ENCODE measurements at places on chromosomes 1 and 21.

DNA sequence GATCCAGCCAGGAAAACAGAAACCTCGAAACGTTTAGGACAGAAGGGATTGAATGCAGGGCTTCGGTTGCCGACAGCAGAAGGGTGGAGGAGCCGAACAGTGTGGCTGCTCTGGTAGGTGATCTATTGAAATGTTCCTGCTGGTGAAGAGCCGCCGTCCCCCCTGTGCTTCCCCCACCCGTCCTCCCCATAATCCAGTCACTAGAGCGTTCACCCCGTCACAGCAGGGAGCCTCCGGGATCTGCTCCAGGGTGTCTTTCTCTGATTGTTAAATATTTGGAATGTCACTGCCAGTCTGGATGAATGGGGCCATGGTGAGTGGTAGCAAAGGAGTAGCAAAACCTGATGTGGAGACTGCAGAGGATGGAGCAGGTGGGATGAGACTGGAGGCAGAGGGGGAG is 255.1 kb upstream of the CSF3R start:
- no peak for DNase-seq
- H3K4me1 ChIP-seq = no peaks in the 10 kb centered on the region
- H3K4me3 ChIP-seq = no peak overlapping the region
- H3K27me3 ChIP-seq = no peaks in the 10 kb centered on the region

DNA sequence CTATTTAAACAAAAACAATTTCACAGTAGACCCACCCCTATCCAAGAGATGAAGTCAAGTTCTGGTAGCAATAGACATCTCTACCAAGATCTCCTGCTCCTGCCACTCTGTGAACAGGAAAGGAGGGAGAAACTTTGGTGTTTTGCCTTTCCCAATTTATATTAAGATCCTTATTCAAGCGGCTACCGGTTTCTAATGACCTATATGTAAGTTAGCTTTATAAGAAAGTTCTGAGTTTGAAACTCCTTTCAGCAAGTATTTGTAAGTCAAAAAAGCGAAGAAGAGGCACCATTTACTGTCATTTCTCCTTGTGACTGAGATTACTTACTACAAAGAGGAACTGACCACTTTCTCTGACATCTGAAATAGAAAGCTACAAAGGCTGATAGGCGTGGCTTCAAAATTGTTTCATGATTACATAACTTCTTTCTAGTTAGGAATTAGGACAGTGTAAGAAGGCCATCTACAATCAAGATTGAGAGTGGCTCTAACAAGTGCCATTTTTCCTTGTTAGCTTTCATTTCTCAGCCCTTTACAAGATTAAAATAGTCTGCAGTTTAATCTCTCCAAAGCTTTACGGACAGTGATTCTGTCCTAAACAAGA is at the start of gene MNDA:
Gene MNDA (plus strand): TSS at position 448 of the 604 bp plus-strand sequence. CDS start 10,803 bp downstream, outside the sequence.
- DNase-seq = no peak
- H3K4me1 ChIP-seq = no peaks in the 10 kb centered on the region

DNA sequence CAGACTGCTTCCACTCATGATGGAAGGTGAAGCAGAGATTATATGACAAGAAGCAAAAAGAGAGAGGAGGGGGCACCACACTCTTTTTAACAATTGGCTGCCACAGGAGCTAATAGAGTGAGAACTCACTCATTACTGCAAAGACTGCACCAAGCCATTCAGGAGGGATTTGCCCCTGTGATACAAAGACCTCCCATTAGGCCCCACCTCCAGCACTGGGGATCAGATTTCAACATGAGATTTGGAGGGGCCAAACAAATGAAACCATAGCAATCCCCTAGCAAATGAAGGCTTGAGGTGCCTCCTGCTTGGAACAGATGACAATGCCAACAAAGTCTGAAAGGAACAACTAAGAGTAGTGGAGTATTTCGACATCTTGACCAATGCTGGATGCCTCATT is 122.5 kb upstream of the COA6 start:
- no peak for DNase-seq
- no peaks in the 10 kb centered on the region for H3K4me1 ChIP-seq
- H3K36me3 ChIP-seq = no peaks in the 10 kb centered on the region
- no peak overlapping the region for H3K27ac ChIP-seq
- H3K27me3 ChIP-seq = no peaks in the 10 kb centered on the region

GRCh38 chr1:38803647-38804046 is 55.9 kb downstream of the RRAGC start:
- H3K4me1 ChIP-seq = no peaks in the 10 kb centered on the region
- H3K27me3 ChIP-seq = peaks cover 7% of the 10 kb centered on the region
- H3K4me3 ChIP-seq = peak overlapping the region; percentile 36
- no peak for DNase-seq

- no peak for DNase-seq
- no peak overlapping the region for H3K27ac ChIP-seq
- H3K4me3 ChIP-seq = peak overlapping the region; percentile 31
- no peaks in the 10 kb centered on the region for H3K36me3 ChIP-seq
- H3K4me1 ChIP-seq = no peaks in the 10 kb centered on the region
These were observed 12.5 kb upstream of the LPGAT1 start for GRCh38 chr1:211843018-211843417.

DNA sequence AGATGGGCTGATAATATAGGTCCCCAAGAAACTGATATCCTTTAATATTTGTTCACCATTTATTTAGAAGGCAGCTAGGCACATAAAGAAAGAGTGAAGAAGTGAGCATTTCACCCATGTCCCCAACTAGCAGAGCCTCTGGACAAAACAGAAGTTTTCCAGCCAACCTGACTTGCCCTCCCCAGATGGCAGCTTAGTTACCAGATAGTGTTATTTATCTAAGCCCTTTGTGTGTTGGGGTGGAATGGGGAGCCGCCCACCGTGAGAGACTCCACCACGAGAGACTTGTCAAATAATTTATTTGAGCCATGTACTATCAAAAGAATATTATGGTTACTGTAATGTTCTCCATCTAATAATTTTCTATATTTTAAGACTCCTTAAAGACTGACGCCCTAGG is 54.9 kb upstream of the C1orf198 start:
- no peaks in the 10 kb centered on the region for H3K27me3 ChIP-seq
- no peak for DNase-seq
- H3K27ac ChIP-seq = no peak overlapping the region
- peaks cover 3% of the 10 kb centered on the region for H3K36me3 ChIP-seq
- H3K4me1 ChIP-seq = no peaks in the 10 kb centered on the region

DNA sequence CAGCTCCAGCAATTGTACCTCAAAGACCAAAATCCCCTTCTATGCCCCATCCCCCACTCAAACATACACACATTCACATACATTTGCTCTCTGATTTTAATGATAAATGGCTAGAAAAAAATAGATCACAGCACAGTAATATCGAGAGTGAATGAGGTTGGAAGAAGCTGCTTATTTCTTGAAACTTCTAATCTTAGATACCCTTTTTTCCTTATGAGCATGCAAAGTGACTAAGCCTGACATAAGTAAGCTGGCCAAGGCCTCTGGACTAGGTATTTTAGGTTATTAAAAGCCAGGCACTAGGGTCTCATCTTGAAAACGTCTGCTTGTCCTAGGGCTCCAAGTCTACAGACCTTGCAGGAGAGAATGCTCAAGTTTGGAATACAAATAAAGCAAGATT is 133.6 kb downstream of the TGFBR3 start:
- no peak overlapping the region for H3K27ac ChIP-seq
- DNase-seq = no peak
- peaks cover 3% of the 10 kb centered on the region for H3K36me3 ChIP-seq
- no peak overlapping the region for H3K4me3 ChIP-seq
- no peaks in the 10 kb centered on the region for H3K27me3 ChIP-seq

DNA sequence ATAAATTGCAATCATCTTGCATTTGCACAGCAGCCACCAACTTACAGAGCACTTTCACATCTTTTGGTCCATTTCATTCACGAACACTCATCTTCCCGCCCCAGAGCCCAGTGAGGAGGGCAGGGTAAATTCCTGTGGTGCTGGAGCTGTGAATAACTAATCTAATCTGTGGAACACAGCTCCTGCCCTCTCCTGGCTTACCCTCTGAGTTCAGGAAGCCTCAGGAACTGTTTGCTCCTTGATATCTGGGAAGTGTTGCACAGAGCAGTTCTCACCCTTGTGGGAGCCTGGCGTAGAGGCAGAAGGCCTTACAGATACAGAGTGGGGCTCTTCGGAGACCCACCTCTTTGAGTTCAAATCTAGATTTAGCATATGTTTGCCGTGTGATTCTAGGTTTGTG is 11.6 kb upstream of the RD3 start:
- no peak overlapping the region for H3K4me3 ChIP-seq
- H3K27me3 ChIP-seq = no peaks in the 10 kb centered on the region
- DNase-seq = no peak
- H3K36me3 ChIP-seq = no peaks in the 10 kb centered on the region

DNA sequence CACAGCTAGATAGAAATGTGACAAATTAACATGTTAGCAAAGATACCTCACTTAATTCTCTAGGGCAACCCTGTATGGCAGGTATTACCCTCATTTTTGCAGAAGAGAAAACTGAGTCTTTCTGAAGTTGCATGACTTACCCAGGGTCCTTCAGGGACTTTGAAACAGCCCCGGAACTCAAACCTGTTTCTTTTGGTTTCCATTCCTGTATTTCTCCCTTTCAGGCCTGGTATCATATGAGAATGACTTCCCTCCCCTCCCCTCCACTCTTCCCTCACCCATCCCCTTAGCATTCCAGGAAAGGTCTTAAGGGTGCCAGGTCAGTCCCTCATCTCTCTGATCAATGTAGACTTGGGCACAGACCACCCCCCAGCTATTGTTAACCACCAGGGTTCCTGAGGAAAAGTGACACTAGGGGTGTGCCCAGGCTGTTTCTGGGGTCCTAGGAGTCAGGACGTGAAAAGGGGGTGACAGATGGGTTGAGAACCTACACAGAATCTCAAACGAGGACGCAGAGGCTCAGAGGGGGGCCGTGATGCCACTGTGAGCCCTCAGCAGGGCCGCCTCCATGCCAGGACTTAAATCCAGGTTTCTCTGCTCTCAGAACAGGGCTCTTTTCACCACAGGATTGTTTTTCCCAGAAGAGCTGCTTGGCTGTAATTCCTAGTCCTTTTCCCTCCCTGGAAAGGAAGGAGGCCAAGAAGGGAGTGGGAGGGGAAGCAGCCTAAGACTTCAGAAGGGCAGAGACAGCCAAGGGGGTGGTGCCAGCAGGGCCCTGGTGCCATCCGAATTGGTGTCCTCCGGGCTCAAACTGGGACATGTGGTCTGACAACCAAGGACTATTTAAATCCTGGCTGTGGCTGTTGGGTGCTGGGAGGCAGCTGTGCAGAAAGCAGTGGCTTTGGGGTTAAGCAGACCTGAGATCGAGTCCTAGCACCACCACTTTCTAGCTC is 2.1 kb upstream of the WASF2 start:
- no peaks in the 10 kb centered on the region for H3K4me1 ChIP-seq
- no peak for DNase-seq

Data from kidney (tissue), 22 donors.